ENCODE measurements at places on chromosomes 11 and 22.

- no peak for DNase-seq
Observed at GRCh38 chr11:128902515-128903066, 11.4 kb downstream of the KCNJ5 start.

DNA sequence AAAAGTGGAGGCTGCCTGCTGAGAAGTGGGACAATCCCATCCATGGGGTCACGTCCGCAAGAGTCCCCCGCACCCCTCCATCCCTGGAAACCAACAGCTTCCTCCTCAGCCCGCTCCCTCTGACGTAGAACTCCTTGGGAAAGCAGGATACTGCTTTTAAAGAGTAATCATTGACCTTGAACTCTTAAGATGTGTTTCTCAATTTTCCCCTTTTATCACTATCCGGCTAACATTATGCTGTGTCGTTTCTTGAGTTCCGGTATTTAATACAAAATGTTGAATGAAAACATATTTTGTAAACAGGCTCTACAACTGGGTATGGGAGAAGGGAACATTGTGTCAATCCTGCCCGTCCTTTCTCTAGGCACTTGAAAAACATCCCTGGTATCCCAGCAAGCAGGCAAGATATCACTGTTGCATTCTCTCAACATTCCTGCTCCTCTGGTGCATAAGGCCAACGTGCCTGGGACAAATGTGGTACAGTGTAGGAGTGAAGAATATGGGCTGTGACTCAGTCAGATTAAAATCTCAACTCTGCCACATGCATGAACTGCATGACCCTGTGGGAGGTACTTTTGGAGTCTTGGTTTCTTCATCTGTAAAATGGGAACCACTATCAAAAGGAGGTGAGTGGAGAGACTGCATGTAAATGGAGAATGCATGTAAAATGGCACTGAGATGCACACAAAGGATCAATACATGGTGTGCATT lies 52.8 kb downstream of the WT1 start:
- no peak for DNase-seq

DNA sequence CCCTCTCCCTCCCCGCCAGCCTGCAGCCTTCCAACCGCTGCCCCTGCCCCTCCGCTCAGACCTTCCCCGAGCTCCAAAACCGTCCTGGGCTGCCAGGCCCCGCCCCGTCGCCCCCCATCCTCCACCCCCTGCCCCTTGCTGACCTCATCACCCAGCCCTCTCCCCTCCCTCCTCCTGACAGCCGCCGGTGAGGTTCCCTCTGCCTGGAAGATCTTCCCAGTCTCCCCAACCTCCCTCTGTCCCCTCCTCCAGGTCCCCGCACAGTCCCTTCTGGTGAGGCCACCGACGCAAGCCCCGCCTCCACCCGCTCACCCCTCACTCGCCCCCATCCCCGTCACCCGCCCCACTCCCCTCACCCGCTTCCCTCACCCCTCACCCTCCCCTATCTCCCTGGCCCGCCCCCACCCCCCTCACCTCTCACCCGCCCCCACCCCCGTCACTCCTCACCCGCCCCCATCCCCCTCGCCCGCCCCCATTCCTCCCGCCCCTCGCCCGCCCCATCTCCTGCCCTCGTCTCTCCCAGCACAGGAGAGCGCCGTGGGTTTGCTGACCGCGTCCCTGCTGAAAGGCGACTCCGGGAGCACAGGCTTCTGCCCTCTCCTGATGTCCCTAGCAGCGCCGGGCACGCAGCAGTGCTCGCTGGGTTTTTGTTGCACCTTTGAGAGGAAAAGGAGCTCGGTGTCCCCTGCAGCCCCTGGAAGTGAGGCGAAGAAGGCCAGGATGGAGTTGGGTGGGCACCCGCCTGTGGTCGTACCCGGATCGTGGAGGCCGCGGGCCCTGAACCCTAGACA lies 16.4 kb upstream of the UPK3A start:
- no peak for DNase-seq

DNA sequence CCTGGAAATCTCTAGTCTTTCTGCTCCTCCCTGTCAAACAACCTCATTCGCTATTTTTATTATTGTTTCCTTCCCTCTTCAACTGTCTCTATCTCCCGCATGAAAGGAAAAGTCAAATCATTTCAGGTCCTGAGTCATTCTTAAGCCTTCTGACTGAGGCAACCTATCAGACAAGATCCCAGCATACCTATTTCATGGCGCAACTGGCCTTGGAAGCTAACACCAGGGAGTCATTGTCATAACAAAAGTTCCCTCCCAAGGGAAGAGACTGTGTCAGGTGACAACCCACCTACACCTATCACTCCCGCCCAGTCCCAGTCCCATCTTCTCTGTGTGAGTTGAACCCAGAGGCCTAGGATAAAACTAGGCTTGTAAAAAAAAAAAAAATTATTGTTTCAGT lies 10.2 kb upstream of the ARHGAP42 start:
- DNase-seq, result no peak

DNA sequence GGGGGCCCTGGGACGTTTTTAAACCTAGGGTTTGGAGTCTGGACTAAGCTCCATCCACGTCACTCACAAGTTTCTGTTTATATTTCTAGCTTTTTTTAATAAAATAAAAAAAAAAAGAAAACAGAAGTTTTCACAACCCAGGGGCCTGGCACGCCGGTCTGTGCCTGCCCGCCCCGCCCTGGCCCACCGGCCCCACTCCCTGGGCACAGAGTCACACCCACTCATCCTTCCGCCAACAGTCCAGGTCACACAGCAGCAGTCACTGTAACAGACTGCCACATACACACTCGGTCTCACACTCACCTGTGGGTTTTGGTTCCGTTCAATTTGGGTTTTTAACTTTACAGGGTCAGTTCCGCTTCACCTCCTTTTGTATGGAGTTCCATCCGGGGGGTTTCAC lies 5.3 kb upstream of the ACR start:
- no peak for DNase-seq

DNA sequence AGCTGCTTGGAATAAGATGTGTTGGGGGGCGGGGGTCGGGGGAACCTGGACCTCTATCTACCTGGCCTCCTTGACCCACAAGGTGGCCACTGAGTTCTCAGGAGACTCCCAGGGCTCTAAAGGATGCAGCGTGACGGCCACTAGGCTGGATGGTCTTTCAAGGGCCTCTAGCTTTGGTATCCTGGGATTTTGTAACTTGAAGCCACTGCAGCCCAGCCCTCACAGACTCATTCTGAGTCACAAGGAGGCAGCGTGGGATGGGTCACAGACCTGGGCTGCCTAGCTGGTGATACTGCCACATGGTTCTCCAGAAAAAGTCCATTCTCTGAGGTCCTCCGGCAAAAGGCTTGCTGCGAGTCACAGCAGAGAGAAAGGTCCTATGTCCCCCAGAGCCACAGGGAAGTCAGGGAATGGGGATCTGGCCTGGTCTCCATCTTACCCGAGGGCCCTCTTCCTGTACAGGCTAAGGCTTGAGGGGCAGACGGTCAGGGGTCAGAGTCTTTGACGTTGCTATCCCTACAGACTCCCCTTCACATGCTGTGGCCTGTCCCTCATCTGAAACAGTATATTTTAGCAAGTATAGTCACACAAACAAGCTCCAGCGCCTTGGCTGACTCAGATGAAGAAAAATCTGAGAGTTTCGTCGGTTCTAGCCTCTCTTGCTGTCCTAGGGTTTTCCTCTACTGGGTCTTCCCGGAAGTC lies 52.4 kb downstream of the KCNC1 start:
- DNase-seq, result no peak

GRCh38 chr22:47657224-47657623 lies 894.8 kb downstream of the TBC1D22A start:
- no peak for DNase-seq

- DNase-seq, result no peak
Observed at GRCh38 chr11:76610371-76610770, 60.2 kb downstream of the LRRC32 start.

- no peak for DNase-seq
Observed at GRCh38 chr11:120056301-120057027, 81.4 kb downstream of the TRIM29 start.

DNA sequence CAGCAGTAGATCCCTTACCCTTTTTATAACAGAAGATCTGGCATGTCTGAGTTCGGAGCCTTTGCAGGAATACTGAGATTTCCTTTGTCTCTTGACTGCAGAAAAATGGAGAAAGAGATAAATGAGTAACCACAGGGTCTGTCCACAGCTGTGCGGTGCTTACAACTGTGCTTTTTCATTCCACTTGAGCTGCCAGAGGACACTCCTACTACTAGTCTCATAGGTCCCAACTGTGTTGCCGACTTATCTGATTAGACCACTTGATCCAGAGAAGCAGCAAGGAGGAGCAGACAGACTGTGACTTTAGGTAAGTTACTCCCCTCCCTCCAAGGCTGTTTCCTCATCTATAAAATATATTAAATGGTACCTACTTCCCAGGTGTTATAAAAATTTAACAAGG lies 17.5 kb downstream of the FAM227A start:
- DNase-seq, result no peak

GRCh38 chr11:57787006-57787604 lies 25.5 kb downstream of the CTNND1 start:
- no peak for DNase-seq

DNA sequence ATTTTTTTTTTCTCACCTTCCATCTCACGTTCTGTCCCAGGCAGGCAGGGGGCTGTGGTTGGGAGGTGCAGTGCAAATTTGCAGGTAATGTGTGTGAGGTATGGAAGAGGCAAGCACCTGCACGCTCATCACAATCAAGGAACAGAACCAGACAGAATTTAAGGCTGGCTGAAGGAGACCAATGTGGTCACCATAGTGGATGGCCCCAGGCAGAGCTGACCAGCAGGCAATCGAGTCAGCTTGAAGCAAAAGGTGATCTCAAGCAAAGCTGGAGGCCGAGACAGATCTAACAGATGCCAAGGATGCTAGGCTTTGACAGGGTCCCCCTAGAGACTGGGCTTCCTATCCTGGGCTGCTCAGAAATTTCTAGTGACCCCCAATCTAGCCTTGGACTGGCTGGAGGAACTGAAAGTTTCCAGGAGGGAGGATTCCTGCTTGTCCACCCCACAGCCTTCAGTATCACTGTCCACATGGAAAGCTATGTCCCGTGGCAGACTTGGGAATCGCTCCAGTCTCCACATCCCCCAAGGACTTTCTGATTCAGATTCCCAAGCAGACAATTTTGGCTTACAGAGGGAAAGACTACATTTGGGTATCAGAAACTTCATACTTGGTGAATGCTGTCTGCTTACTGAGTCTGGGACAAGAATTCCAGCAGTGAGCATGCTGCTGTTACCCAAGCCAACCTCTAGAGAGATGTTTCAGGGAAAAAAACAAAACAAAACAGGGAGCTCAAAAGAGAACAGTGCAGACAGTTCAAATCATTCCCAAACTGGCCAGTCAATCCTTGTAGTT lies 9.0 kb upstream of the MICAL3 start:
- no peak for DNase-seq

DNA sequence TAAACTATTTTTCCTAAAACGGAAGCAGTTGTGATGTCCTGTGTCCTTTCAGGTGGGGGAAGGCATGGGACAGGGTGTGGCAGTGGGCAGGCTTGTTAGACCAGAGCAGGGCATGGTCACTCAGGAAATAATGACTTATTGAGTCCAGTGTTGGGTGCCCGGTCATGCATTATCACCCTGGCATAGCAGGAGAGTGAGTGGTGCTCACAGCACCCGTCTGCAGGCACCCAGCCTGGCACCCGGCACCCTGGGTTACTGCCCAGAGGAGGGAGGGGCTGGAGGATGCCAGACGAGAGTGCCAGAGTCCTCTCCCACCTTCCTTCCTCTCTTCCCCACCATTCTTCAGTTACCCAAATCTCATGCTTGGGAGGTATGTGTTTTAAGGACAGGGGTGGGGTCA lies 59.1 kb downstream of the ST3GAL4 start:
- DNase-seq, result no peak

DNA sequence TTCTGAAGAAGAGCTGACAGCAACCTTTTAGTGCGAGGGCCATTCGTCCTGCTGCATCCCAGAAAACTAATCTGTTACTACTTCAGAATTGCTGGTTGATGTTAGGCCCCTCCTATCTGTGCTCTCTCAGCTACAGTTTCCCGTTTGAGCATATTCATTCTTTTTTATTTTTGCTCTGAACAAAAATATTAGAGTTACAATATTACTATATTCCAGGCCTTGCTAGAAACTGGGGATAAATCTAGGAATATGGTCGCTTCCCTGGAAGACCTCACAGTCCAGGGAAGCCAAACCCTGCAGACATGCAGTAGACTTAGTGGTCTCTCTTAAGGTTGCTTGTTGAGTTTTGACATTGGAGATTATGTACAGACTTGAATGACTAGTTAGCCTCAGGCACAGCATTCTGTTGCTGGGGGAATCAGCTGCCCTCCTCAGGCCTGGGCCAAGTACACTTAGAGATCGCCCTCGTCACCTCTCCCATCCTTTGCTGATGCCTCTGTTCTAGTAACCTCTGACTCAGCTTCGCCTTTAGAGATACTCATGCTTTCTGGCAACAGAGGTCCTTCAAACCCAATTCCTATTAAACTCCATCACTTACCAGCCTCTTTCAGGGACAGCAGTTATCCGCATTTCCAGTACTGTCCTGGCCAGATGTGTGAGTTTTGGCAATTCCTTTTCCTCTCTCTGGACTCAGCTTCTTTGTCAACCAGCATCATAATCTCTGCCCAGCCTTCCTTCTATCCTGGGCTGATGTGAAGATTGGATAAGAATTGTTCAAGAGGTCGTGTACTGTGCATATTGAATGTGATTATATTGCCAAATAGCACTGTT lies 698 bp upstream of the ANAPC15 start:
- no peak for DNase-seq

DNA sequence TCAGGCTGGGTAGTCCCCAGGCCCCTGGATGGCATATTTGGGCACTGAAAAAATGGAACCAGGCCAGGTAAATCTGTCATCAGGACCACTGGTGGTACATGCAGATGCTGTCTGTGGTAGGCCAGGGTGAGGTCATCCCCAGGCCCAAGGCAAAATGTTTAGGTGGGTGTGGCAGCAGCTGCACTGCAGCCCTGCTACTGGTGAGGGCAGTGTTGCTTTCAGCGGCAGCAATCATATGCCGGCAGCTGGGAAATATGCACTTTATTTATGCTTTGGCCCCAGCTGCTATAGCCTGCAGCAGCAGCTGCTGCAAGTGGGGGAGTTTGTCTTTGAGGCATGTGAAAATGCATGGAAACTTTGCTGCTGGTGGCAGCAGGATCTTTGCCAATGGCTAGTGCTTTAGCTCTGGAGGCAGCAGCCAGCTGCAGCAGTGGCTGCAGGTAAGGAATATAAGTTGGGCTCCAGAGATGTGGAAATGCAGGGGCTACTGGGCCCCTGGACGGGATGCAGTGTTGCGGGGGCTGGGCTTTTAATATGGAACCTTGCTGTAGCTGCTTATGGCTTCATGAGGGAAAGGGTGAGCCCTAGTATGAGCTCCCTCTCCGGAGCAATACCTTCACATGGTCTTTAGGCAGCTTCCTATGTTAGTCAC lies 365.7 kb upstream of the CADM1 start:
- no peak for DNase-seq

DNA sequence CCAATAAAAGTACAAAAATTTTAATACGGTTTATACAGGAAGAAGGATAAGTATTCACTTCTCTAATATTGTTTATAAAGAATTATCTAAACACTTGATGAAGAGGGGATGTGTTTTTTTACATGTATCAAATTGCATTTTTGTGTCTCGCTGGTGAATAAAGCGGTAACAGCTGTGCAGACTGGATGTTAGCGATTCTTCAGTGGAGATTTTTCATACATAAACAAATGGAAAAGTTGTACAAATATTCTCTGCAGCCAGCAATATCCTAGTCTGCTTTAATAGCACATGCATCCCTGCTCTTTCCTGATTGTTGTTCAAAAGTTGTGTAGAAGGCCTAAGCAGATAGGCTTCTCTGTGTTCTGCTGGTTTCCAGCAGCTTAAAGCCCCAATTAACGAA lies 369.3 kb downstream of the SOX6 start:
- DNase-seq, result no peak
